ENCODE measurements at places on chromosomes 12 and 14.

DNA sequence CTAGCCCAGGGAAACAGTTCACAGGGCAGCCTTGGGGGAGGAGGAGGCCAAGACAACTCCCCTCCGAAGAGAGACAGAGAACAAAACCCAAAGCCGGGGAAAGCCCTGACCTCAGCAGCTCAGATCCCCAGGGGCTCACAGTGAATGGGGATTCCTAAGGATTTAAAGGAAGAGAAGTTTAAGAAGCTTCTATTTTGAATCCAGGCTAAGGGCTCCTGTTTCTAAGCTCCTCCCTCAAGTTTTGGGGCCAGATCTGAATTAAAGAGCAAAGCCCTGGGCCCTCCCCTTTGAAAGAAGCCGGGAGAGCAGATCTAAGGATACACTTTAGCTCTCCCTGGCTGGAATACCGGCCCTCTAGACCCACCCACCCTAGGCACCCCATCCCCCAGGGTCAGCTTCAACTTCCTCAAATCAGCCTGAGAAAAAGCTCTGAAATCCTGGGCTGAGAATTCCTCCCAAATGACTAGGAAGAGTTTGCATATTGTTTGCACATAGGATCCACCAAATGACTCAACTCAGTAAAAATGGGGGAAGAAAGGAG is 3.9 kb downstream of the KDM2B start:
- DNase-seq, result peak; percentile 93

DNA sequence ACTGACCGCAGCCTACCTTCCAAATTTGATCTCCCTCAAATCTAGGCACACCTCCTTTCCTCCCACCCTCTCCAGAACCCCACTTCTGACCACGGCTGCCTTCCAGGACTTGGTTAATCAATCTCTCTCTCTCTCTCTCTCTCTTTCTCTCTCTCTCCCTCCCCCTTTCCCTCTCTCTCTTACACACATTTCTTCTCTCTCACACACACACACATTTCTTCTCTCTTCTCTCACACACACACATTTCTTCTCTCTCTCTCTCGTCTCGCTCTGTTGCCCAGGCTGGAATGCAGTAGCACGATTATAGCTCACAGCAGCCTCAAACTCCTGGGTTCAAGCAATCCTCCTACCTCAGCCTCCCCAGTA is 521 bp upstream of the GMFB start:
- DNase-seq, result no peak

DNA sequence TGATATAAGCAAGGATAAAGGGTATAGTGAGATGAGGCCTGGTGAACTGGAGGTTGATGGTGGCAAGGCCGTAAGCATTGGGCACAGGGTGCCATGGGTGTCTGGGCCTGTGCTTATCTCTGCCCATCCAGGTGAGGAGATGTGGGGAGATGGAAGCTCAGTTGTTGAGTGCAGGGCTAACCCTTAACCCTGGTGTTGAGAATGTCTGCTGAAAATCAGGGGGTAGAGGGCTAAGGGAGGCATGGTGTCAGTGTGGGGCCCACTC is 86.1 kb downstream of the SYNE2 start:
- DNase-seq, result no peak

- no peak for DNase-seq
Measured at GRCh38 chr12:55074806-55075205, 51.4 kb upstream of the OR9K2 start.

DNA sequence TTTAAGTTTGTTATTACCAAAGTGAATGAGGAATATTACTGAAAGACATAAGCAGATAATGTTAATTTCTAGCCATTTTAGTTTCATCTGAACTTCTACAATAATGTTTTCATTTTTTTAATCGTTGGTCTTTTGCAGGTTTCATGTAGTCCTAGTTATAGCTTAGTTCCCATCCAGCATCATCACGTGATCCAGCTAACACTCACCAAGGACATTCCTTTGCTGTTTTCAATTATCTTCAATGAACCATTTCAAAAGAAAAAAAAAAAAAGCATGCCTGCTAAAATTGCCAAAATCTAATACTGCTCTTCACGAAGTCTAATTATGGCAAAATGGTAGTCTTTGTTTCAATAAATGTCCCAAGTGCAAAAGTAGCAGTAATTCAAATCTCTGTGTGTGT is 187.7 kb upstream of the ATXN7L3B start:
- DNase-seq, result no peak

DNA sequence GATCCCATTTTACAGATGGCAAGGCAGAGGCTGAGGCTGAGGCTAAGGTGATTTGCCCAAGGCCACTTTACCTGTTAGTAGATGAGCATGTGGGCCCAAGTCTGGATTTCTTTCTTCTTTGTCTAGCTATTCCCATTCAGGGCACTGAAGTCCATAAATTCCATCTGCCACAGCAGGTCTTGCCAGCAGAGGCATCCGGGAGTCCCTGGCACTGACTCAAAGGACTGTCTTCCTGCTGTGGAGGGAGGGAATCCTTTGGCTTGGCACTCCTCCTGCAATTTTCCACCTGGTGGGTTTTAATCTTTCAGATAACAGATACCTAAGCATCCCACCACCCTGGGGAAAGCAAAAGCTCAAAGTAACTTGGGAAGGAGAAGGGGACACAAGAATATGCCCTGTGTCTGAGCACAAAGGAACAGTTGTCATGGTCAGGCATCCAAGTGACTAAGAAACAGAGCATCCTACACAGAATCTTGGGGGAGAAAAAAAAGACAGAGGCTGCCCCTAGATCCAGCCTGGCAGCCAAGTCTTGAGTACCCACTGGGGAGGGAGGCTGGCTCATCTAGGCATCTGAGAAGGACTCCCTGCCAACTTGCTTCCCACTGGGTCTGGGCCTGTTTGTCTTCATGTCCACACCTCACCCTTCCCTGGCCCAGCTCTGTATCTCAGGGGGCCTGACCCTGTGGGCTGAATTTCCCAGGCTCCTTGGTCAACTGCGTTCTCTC is 35.6 kb upstream of the CMKLR1 start:
- DNase-seq, result no peak

DNA sequence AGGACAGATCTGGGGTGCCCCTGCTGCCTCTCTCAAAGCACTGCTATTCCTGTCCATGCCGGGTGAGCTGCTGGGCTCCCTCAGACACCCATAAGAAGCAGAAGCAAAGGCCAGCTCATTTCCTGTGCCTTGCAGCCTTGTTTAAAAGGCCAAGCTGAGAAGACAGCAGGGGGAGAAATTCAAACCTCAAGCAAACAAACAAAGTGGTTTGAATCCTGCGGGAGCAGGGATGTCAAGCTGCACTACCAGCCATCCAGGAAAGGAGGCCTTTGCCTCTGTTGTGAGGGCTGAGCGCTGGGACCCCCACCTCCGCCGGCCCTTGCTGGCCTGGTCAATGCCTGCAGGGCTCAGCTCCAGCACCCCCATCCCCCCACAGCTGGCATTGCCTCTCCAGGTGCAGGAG is 176.5 kb downstream of the PIWIL1 start:
- no peak for DNase-seq

DNA sequence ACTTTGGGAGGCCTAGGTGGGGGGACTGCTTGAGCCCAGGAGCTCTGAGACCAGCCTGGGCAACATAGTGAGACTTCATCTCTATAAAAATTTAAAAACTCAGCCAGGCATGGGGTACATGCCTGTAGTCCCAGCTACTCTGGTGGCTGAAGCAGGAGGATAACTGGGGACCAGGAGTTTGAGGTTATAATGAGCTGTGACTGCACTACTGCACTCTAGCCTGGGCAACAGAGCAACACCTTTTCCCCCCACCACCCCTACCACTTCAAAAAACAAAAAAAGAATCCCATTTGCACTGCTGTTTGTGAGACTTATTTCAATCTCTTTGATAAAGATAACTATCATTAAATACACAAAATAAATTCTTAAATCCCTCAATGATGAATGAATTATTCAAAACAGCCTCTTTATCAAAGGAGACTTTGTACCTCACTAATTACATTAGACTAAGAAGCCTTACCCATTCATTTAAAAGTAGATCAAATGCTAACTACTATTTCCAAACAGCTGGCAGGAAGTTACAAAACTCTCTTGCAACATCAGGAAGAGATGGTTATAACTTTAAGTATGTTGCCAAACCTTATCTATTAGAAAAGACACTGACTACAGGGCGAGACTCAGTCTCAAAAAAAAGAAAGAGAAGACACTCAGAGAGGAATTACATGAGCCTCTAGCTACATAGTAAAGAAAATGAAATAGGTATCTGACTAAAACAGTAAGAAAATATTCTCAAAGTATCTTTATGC is 14.7 kb downstream of the BLTP3B start:
- DNase-seq, result no peak

- no peak for DNase-seq
Measured at GRCh38 chr12:122942637-122943036, 23.6 kb downstream of the ABCB9 start.

- no peak for DNase-seq
Measured at GRCh38 chr12:9796346-9796745, 30.9 kb upstream of the KLRF1 start.

DNA sequence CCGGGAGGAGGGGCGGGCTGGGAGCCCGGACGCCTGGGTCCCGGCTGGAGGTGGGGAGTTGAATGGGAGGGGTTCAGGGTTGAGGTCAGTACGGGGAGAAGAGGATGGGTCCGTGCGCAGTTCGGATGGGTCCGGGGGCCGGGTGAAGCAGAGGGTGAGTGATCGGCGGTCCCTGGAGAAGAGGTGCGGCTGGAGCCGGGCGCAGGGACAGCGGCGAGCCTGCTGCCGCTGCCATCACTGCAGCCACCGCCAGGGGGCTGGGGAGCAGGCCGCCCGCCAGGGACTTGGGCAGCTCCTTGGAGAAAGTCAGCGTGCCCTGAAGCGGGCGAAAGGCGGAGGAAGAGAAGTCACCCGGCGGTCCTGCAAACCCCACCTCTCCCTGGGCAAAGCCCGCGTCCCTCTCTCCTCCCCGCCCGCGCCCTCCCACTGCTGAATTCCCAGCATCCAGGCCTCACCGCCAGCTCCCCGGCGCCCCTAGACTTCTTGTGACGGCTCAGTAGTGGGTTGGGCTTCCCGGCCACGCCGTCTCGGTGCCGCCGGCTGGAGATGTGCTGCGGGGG is 6.0 kb upstream of the GPR84 start:
- peak; percentile 96 for DNase-seq

GRCh38 chr12:94707892-94708291 is 57.5 kb upstream of the TMCC3 start:
- no peak for DNase-seq

GRCh38 chr14:84566109-84566508 is 963.8 kb upstream of the FLRT2 start:
- no peak for DNase-seq

DNA sequence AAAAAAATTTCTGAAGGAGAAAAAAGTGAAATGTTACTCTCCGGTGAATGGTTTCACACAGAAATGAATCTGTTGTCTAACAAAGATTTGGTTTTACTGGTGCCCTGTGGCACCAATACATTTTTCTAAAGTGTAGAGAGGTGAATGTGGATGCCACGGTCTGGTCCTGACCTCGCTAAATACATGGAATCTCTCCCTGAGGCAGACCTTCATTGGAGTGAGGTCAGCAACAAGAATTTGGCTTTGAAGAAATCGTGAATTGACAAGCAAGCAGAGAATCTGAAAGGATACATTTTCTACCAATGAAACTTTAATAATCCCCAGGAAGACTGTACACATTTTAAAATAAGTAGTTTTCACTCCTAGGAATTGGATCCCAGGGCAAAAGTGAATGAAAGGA is 81.2 kb upstream of the OTOGL start:
- no peak for DNase-seq

GRCh38 chr14:89040460-89041256 is 216.2 kb downstream of the TTC8 start:
- peak; percentile 95 for DNase-seq

DNA sequence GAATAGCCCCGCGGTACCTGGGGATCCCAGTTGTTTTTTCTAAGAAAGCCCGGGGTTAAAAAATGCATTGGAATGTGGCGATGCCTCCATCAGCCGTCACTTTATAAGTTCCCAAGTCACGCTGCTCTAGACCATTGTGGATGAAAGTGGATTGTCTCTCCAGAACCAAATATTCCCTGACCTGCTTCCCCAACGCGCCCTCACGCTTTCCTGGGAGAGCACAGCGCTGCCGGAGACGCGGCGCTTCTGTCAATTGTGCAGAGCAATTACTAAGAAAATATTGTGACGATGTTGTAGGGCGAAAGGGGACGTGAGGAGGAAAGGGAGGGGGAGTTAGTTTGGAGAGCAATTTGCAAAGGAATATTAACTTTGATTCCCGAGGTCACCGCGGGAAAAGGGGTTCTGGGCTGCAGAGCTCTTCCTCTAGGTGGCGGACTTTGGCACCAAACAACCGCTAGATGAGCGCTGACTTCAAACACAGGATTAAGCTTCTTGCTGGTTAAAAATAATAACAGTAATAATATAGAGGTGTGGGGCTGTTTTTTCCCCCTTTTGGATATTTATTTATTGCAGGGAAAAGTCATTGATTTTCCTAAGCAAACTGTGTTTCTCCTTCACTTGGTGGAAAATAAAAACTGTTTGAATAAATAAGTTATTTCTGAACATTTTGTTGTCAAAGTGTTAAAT is 9.6 kb upstream of the FOXG1 start:
- peak; percentile 59 for DNase-seq

DNA sequence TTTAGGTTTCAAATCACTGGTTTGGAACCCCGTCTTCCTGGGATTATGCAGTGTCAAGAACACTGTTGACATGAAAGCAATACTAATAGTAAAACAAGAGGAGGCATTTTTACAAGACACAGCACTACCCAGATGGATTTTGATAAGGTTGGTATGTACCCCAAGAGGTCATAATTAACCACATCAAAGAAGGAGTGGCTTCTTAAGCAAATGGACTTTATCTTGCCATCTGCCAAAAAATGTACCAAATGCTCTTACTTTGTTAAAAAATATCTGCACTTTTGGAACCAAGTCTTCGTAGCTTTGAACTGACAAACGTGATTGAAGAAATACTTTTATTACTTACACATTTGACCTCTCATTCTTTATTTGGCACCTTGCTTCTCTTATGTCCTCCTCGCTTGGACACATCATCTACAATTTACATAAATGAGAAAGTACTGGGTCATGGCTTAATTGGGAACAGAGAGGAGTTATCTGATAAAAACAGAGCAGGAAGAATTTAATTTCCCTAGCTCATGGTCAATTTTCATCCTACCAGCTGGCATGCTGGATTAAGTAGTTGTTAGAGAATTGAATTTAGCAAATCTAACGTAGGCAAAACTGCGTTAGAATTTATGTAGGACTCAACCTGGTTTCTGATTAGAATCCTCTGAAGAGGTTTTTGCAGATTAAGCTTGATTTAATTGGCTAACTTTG is 54.5 kb upstream of the PRICKLE1 start:
- DNase-seq, result no peak

All from islet precursor cell (in vitro differentiated cells).